ENCODE measurements at places on chromosomes 4 and X.

DNA sequence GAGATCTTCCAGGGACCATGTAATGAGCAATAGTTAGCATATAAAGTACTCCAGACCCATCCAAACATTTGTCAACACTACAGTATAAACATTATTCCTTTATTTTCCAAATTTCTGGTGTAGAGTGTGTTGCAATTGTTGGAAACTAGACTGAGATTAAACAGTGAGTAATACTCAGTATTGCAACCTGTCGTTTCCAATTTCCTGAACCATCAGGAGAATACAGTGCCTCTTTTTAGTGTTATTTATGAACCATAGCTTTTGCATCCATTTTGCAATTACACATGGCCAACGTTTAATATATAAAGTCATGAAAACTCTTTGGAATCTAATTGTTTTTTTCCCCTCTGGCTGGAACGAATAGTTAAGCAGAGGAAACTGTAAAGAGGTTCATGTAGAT, 58.3 kb upstream of the DHRSX start:
- DNase-seq: no peak

GRCh38 chr4:149993030-149993429, 85.2 kb upstream of the DCLK2 start:
- no peak for DNase-seq

DNA sequence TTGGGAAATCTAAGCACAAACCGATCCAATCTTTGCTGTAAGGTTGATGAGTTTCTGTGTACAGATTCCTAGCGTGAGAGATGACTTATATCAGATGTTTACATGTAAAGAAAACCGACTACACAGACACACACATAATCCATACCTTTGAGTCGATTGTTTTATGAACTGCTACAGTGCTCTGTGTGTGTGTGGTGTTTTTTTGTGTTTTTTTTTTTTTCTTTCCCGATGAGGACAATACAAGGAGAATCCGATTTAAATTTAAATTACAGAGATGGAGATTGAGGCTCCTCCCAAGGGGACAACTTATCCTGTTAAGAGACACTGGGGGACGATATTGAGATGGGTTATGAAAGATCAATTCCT, 461 bp upstream of the SLC9A6 start:
- DNase-seq: no peak

DNA sequence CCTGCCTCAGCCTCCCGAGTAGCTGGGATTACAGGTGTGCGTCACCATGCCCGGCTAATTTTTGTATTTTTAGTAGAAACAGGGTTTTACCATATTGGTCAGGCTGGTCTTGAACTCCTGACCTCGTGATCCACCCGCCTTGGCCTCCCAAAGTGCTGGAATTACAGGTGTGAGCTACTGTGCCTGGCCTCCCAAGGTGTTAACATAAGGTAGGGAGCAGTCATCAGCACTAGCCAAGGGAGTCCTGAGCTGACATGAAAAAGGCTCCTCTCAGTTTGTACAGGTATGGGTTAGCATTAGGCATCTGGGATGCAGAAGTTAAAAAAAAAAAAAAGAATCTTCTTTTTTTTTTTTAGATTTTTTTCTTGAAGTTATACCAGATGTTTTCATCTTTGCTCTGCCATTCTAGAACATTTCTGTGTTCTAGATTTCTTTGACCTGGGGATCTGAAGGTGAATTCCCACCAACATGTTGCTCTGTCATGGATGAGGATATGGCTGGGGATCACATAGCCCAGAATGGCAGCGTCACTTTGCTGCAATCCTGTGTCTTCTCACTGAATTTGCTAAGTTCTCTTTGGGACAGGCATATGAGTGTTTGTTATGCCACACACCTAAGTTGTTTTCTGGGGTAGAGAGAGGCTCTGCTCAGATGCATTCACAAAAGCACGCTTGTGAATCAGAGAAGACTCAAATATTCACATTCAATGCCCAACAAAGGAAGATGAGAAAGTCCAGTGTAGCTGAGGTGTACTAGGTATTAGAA, 24.4 kb upstream of the PLA2G12A start:
- DNase-seq: no peak

GRCh38 chrX:118062817-118063615, 53.6 kb downstream of the KLHL13 start:
- no peak for DNase-seq

DNA sequence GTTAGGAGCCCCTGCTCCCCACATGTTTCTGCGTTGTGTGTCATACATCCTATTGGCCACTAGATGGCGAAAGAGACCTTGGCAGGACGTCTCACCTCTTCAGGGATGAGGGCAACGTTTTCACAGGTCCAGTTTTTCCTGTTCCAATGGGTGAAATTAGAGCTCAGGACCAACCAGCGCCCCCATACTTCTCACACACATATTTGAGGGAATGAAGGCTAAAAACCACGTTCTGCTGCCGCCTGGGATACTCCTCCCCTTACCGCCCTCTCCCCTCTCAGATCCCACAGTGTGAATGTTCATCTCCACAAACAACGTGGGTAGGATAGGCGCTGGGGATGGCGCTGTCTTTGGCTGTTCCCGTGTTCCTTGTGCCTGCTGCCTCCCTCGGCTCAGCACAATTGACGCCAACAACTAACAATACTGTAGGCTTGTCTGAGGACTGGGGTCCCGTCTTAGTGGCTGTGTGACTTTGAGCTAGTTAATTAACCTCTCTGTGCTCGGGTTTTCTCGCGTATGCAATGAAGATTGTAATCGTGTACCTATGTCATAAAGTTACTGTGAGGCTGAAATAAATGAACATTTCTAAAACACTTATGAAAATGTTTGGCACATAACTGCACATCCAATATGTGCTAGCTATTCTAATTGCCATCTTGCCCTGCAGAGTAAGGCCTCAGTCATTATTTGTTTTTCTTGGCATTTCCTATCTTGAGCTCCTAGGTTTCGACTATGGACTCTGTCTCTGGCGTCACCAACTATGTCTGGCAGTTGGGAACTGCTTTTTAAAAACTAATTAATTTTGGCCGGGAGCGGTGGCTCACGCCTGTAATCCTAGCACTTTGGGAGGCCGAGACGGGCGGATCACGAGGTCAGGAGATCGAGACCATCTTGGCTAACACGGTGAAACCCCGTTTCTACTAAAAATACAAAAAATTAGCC, 181.3 kb upstream of the STK26 start:
- DNase-seq: peak; percentile 66

GRCh38 chrX:114675365-114675764, 91.5 kb downstream of the HTR2C start:
- DNase-seq: no peak

GRCh38 chr4:39730072-39730471, 32.1 kb downstream of the UBE2K start:
- DNase-seq: no peak

DNA sequence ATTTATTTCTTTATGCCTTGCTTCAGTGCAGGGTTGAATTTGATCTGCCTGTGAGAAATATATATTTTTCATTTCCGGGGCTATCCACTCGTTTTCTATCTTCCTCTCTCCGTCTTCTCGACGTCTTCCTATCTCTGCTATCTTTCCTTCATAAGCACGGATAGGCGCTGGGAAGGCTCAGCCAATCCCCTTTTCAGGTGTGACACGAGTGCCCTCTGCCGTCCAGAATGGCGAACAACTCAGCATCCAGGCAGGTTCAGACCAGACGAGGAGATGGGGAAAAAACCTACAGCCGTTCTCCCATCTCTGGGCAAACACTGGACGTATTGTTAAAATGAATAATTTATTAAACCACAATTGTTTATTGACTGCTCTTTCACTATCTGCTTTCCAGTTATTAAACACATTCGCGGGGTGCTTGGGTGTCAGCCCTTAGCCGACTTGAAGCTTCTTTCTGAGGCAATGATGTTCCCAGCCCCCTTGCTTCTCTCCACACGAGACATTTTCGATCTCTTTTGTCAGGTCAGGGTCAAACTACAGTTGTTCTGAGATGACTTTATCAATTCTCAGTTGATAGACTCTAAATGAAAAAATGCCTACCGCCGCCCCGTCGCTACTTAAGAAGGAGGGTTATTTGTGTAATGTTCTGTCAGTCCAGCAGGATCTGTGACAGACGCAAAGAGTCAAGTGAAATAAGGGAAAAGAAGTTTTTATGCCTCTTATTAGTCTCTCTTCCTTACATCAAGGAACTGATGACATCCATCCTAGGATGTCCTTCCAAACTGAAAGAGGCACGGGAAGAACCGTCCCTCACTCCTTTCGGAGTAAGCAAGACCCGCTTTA, 96.3 kb upstream of the NOCT start:
- peak; percentile 72 for DNase-seq

- DNase-seq: no peak
Observed at GRCh38 chr4:55123791-55124190, 1.6 kb downstream of the KDR start.

GRCh38 chrX:70421618-70422017, 1.5 kb upstream of the GDPD2 start:
- no peak for DNase-seq

GRCh38 chr4:54683616-54684346, 26.0 kb downstream of the KIT start:
- no peak for DNase-seq

GRCh38 chr4:134202166-134202956, 772 bp upstream of the PABPC4L start:
- DNase-seq: no peak

All from Caco-2 (cell line).